Tongue (tissue), 3 donors: ENCODE measurements at places on chromosomes 6 and 20.
A peak's percentile ranks its signal among the peaks of the same experiment; 100 is the strongest.

GRCh38 chr20:32559753-32560380, 25.3 kb downstream of the NOL4L start:
- DNase-seq, result no peak

DNA sequence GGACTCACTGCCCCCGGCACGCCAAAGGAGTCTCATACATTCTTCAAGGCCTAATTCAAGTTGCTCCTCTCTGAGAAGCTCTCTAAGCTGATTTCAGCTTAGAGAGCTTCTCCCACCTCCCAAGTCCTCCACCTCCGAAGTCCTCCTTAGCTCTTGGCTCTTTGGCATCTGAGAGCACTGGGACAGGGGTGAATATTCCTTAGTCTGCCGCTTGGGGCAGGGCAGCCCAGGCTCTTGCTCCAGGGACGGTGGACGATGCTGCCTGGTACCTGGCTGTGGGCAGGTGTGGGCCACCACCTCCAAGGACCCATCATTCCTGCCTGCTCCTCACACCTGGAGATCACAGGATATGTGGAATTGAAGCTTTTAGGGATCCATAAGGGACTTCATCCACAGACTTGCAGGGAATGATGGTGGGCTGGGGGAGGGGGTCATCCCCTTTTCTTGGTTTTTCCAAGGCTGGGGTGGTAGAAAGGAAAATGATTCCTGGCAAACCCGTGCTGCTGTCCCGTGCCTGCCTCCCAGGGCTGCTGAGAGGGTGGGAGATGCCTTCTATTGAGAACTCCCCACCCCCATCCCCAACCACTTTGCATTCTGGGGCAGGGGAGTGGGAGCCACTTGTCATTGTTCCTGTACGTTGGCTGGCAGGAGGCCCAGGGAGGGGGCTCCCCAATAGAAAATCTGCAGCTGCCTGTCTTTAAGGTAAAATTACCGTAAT, 57.4 kb downstream of the ARHGAP40 start:
- peak; percentile 31 for DNase-seq

DNA sequence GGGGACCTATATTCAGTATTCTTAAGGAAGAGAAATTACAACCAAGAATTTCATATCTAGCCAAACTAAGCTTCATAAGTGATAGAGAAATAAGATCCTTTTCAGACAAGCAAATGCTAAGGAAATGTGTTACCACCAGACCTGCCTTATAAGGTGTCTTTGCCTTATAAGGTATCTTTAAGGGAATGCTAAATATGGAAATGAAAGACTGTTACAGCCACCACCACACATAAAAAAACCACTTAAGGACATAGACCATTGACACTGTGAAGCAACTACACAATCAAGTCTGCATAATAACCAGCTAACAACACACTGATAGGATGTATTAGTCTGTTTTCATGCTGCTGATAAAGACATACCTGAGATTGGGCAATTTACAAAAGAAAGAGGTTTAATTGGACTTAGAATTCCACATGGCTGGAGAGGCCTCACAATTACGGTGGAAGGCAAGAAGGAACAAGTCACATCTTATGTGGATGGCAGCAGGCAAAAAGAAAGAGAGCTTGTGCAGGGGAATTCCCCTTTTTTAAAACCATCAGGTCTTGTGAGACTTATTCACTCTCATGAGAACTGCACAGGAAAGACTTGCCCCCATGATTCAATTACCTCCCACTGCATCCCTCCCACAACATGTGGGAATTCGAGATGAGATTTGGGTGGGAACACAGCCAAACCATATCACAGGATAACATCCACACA, 119.2 kb upstream of the LAMA2 start:
- no peak for DNase-seq

GRCh38 chr6:127582777-127583462, 5.9 kb downstream of the C6orf58 start:
- no peak for DNase-seq

DNA sequence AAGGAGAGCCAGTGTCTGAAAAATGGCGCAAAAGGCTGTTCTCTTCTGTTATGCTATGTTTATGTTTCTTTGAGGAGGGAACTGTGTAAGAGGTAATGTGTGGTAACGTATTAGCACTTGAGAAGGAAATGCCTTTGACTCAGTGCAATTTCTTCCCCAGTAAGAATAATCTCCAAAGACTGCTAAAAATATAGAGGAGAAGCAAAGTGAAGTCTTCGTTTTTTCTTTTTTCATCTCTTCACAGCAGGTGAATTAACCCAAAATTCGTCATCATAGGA, 47.1 kb upstream of the IFNGR1 start:
- DNase-seq, result no peak

DNA sequence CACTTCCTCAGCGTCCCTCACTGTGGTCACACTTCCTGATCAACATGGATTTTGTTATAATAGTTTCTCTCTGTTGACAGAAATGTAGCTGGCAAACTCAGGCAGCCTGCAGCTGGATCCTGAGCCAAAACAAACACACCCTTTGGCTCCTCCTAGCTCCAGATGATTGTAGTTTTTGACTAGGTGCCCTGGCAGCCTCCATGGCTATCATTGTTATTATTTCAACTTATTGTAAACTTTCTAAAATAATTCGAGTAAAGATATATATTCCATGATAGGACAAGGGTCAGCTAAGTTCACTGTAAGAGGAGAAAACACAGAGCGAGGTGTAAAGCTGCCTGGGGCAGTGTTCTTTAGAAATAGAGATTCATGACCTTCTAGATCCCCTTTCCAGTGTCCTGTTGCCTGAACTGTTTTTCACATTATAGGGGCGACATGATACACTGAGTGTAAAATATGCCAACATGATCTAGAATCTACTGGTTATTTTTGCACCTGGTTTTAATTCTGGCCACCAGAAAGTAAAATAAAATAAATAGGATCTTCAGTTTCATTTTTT, 98.2 kb upstream of the HDGFL1 start:
- peak; percentile 74 for DNase-seq

DNA sequence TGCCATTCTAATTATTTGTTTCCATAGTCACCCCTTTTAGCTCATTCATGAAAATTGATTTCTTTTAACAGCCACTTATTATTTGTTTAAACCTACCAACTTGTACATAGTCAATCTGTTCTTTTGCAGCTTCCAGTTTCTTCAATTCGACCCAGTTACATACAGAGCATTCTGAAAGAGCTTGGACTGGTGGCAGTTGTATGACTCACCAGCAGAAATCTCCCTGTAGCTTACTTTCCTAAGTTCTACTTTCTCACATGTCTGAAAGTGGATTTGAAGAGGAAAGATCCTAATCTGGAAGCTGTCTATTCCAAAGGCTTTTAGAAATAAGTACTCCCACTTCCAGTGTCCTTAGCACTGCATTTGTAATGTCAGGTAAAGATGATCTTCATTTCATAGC, 447.9 kb downstream of the HTR1B start:
- DNase-seq, result no peak

DNA sequence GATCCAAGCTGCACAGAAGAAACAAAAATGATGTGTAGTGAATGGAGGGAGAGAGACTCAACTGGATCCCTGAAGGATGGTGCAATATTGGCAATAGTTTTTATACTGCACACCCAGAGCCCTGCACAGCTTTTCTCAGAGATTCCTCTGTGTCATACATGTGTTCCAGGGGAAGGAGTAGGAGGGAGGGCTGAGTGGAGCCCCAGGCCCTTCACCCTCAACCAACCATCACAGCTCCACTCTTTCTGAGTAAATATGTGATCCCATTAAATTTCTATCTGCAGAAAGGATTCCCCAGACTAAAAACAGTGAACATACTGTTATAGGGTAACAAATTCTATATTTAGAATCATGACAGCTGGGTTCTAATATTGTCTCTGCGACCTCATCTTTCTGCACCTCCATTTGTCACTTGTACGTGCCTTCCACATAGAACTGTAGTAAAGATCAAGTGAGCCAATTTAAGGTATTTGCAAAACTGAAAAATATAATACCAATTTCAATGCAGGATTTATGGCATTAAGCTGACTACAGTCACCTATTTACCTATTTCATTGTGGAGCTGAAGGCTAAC, 421.4 kb upstream of the NRSN1 start:
- DNase-seq, result peak; percentile 62

DNA sequence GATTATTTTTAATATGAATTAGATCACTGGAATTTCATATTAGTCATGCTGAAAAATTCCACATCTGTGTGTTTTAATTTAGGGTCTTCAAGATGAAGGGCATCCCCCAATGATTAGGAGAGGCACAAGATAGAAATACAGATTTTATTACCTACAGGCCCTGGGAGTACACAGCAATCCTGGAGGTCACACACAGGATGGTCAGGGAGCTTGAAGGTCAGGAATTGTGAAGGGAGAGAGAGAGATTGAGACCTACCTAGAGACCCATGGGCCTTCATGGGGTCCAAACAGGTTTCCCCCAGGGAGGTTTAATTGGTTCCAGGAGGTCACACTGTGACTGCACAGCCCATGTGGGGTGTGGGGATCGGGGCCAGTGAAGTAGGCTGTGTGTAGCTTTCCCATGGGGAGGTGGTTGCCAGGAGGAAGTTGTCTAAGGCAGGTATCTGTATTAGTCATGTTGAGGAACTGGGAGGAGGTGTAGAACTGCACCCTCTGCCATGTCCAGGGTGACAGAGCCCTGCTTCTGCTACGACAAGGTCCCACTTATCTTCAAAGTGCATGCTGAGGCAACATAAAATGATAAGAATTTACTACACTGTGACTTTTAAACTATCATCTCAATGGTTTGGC, 18.3 kb downstream of the SNX9 start:
- no peak for DNase-seq

GRCh38 chr20:10783707-10784553, 110.1 kb upstream of the JAG1 start:
- no peak for DNase-seq
